Activated CD4-positive, CD25-positive, alpha-beta regulatory T cell treated with anti-CD3 and anti-CD28 coated beads, Interleukin-2, amount 50 U/mL, for 72 hours (primary cell): ENCODE measurements at places on chromosomes 12 and 14.

DNA sequence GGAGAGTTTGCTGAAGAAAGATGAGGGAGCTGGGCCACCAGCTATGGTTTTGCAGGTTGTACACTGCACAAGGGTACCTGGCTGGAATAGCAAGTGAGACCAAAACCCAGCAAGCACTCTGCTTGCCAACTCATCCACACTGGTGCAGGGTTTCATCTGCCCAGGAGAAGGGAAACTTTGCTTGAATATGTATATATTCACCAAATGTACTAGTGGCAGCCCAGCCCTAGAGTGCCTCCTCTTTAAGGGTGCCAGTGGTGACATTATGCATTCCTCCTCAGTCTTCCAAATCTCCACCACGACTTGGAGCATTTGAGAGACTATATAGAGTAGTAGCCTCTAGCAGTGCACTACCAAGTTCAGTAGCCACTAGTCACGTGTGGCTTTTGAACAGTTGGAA lies 136.8 kb downstream of the LLPH start:
- DNase-seq: no peak

DNA sequence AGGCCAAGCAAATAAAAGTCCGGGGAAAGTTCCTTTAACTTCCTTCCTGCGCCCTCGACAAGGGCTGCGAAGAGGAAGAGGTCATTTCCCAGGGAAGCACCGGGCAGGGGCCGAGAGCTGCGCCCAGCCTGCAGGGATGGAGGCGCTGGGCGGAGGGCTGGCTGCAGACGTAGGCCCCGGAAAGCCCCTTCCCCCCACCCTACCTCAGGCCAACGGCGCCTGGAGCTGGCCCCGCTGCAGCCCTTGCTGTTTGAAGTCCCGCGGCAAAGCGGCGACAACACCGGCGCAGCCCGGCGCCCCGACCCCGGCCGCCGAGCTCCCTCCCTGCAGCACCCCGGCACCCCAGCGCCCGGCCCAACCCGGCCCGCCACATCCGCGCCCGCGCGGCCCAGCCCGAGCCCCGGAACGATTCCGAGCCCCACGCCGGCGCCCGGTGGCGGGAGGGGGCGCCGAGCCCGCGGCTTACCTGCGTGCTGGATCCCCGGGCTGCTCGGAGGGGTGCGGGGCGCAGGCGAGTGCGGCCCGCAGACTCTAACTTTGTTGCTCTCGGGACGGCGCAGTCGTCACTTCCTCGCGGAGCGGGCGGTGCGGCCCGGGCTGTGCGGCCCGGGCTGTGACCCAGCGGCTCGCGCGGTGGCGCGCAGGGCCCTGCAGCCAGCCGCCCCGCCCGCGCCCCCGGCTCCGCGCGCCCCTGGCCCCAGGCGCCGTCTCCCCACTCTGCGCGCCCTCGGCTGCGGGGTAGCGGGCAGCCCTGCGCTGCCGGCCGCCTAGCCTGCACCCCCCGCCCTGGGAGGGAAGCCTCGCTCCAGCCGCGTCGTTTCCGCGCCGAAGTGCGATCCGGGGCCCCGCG lies 64.8 kb upstream of the PTGR2 start:
- peak; percentile 72 for DNase-seq

DNA sequence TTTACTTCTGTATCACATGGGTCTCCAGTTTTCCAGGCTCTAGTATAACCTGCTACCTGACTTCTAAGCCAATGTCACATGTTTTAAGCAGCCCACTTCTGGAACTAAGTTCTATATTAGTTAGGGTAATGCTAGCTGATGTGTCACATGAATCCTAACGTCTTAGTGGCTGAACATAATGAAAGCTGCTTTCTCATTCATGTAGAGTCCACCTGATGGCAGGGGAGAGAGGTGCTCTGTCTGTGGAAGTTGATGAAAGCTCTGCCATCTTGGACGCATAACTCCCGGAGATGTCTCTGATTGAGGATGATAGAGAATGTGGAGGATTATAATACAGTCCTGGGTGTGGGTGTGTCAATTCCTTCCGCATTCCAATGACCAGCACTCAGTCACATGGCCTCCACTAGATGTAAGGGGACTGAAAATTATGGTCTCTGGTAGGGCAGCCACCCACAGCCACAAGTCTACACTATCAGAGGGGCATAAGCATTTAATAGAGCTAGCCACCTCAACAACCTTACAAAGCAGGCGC lies 234.4 kb upstream of the CRY1 start:
- no peak for DNase-seq

DNA sequence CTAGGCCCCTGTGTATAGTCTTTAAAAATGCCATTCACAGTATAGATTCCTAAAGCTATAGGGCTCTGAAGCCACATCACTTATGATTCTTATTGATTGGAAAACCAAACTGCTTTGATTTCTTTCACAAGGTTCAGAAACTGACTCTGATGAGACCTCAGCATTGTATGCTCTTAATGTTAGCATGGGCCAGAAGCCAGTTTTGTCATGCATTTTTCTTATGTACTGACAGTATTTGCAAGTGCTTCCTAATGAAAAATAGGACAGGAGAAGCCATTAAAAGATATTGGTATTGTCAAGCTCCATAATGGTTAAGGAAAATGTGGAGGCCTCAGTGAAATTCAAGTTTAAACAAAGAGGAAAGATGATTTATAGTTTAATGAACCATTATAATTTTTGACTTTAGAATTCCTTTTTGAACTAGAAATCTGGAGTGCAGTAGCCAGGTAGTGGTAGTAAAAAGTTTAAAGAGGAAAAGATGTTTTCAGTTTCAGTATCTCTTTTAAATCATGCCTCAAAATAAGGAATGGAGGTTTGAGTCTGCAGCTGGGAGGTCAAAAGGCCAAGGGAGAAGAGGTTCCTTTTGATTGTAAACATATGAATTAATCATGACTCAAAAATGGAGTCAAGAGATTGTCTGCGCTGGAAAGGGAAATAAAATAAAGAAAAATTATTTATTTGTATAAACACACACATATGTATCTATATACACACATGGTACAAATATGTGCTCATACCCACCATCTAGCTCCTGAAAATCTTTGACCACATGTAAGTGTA lies 388.1 kb upstream of the PRICKLE1 start:
- DNase-seq: no peak

- DNase-seq: no peak
These were observed 3.9 kb upstream of the HSPA2 start for GRCh38 chr14:64536488-64537245.

- DNase-seq: no peak
These were observed 3.0 kb upstream of the SLC38A1 start for GRCh38 chr12:46271863-46272262.

- no peak for DNase-seq
These were observed at the start of gene P3H3 for GRCh38 chr12:6827982-6828780. Gene P3H3, plus strand, starts transcription at chr12:6828407. Its CDS starts 34 bp downstream, at chr12:6828441.

GRCh38 chr14:105146976-105147635 lies 21.5 kb downstream of the JAG2 start:
- peak; percentile 24 for DNase-seq

- DNase-seq: peak; percentile 35
These were observed at the start of gene PAH for GRCh38 chr12:102917026-102917787. Gene PAH, minus strand, starts transcription at chr12:102917244. Its CDS starts 114 bp downstream, at chr12:102917130.

GRCh38 chr12:131383741-131384543 lies 326.9 kb upstream of the SFSWAP start:
- no peak for DNase-seq

DNA sequence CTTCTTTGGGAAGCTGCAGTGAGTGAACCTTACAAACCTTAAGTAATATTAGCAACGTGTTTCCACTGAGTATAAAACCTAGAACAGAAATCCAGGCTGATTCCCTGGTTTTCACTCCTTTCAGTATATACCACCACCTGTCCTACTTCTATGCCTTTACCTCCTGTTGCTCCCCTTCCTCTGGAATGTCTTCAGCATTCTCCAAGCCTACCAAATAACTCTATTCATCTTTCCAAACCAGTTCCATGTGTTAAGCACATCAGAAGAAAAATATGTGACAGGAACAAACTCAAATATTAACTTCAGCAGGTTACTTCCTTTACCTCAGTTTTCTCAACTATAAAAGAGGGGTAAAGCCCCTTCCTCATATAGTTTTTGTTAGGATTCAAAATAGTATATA lies 39.8 kb downstream of the LIMA1 start:
- no peak for DNase-seq

- no peak for DNase-seq
These were observed 191.3 kb downstream of the SYT10 start for GRCh38 chr12:33248364-33248763.

GRCh38 chr12:124032265-124032886 lies 59.4 kb downstream of the ZNF664 start:
- DNase-seq: no peak

DNA sequence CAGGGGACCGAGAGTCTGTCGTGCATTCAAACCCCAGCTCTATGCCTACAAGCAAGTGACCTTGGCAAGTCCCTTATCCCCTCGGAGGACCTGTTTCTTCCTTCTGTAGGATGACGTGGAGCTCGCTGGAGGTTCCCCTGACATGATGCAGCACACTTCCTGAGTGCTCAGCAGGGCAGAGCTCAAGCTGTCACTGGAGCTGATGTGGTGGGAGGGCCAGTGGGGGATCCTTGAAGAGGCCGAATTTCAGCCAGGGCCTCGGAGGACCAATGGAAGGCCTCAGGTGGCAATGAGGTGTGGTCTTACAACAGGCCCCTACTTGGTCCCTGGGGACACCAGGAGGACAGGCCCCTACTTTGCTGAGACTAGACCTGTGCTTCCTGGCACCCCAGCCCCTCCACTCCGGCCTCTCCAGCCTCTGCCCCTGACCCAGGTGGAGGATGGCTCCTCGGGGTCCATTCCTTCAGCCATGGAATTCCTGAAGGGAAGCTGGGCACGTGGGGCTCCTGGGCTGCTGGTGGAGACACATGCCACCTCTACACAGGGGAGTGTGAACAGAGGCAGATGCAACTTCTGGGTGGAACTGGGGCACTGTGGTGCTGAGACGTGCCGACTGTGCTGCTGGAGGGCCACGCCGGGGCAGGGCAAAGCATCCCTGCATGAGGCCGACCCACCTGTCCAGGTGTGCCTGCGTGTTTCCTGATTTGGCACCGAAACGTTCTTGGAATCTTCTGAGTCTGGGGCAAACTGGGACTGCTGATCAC lies 18.7 kb upstream of the KIF26A start:
- no peak for DNase-seq

- DNase-seq: no peak
These were observed 238.3 kb downstream of the SLC41A2 start for GRCh38 chr12:104719700-104720338.

- no peak for DNase-seq
These were observed 82.1 kb upstream of the BDKRB2 start for GRCh38 chr14:96122496-96122895.

GRCh38 chr14:79426103-79426755 lies 785.1 kb downstream of the DIO2 start:
- DNase-seq: no peak

DNA sequence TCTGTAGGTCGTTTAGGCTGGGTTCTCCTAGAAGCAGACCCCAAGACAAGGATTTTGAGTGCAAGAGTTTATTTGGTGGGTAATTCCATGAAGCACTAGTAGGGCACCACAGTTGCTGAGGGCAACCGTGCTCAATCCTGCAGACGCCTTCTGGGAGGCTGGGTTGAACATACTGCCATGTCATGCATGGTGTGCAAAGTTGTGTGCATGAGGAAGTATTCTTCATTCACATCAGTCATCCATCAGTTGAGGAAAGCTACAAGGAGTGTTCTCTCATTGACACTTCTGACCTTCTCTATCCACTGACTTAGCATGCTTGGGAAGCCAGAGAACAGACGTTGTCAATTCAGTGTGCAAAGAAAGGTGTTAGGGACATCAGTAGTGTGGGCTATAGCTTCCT lies 179.2 kb downstream of the PTPN11 start:
- no peak for DNase-seq

GRCh38 chr14:49692811-49693734 lies at the start of gene KLHDC1:
Gene KLHDC1, plus strand, starts transcription at chr14:49693120. Its CDS starts 75 bp downstream, at chr14:49693195.
- DNase-seq: peak; percentile 75

DNA sequence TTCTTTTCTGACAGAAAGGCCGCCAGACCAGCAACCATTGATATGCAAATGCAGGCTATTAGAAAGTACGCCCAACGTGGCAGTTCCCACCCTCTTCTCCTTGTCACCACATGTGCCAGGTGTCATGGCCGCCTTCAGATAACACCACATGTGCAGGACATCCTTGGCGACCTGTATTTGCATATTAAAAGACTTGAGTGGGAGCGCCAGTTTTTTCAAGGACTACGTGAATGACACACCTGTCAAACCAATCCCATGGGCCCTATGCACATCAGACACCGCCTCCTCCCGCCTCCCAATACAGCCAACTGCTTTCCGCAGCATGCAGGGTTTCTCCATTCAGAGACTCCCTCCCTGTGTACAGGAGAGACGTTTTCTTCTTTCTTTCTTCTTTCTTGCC lies 318.6 kb upstream of the FAR2 start:
- no peak for DNase-seq

DNA sequence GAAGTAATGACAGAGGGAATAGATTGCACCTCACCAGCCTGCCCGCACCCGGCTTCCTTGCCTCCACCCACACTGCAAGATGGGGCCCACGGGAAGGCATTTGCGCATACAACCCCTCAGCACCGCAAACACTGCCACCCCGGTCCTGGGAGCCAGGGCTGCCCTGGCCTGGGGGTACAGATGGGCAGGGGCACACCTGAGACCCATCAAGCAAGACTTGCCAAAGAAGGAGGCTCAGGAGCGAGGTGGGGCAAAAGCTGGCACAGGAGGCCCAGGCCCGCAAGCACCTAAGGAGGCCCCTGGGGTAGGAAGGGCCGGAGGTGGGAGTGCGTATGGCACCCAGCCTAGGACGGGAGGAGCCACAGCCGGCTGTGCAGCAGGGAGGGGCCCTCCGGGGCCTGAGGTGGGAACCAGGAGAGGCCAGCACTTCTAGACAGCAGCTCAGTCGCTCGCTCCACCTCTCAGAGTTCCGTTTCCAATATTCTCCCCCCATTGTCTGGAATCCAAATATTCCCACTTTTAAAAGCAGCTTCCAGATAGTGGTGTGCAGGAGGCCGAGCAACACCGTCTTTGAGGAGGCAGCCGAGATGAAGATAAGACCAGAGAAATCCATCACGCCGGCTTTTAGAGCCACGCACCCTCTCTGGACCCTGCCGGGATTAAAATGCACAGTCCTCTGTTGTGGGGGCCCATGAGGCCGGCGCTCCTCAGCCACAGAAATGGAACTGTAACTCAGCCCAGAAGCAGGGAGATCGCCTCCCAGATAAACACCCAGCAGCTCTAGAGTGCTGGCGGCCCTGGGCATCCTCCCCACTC lies 12.2 kb upstream of the C14orf180 start:
- DNase-seq: no peak

DNA sequence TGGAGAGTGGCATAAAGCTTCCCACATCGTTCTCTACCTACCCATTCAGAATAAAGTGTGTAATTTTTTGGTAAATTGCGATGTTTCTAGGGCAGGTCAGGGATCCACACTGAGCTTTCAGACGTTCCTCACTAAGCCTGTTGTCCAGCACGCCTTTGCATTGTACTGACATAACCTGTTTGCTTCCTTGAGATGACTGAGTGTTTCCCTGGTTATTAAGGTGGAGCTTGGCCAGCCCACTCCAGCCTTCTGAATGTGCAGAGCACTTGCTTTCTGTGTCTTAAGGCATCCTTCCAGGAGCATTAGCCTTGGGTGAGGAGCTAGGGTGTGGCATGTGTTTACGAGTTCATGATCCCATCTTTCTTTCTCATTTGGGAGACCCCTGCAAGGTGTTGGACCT lies 96.4 kb downstream of the TMEM260 start:
- no peak for DNase-seq

- DNase-seq: no peak
These were observed 76.4 kb downstream of the RGS6 start for GRCh38 chr14:72008666-72009065.
